Activated T-helper 1 cell treated with anti-CD3 and anti-CD28 coated beads, Interleukin-12 subunit alpha, Interleukin-12 subunit beta, Interleukin-2, Interleukin-4 antibody, amounts not matched to agents 30 ng/mL and 10 ng/mL and 1 ng/mL, durations not matched to agents 14 hours and 24 hours and 36 hours (primary cell): ENCODE measurements at places on chromosomes 7 and 10. TPM values are rescaled to one million over a fixed set of nuclear protein-coding genes. Genes with fewer than 3 reads are reported as not detected.

DNA sequence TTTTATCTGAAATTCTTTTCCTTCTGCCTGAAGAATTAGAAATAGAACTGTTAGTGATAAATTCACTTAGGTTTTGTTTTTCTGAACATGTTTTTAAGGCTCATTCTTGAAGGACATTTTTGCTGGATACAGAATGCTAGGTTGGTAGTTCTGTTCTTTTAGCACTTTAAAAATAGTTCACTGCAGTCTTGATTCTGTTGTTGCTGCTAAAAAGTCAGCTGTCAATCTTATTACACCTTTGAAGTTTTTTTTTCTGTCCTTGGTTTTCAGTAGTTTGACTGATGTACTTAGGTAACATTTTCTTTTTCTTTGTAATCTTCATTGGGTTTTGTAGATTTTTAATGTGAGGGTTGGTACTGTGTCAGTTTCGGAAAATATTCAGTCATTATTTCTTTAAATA is 48.7 kb downstream of the C1GALT1 start:
- DNase-seq, result no peak

- no peak for DNase-seq
These were observed 146.9 kb upstream of the ANK3 start for GRCh38 chr10:60536529-60537114.

GRCh38 chr7:22962775-22963350 is 51.1 kb downstream of the HYCC1 start:
- no peak for DNase-seq

DNA sequence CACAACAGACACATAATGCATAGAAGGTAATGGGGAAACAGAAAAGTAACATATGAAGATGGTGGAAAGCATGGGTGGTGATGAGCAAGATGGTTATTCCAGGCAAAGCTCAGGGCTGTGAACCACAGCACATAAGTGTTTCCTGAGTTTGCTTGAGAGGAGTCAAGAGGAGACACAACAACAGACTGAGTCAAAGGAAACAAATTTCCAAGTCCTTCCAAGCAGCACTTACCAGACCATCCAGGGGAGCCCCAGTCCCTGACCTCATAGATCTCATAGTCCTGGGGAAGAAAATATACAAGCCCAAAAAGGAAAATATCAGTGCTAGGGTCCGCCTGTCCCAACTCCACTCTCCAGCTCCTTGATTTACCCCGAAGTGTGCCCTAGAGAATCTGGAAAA is 216.6 kb upstream of the FZD1 start:
- DNase-seq, result no peak

ADAP1 gene
- total RNA-seq, result 80.9 and 87.7 TPM in 2 replicates
